Stimulated activated CD8-positive, alpha-beta memory T cell treated with anti-CD3 and anti-CD28 coated beads, Interleukin-15, amount 100 ng/mL, for 1 hour (primary cell): ENCODE measurements at places on chromosomes 12 and 14.

DNA sequence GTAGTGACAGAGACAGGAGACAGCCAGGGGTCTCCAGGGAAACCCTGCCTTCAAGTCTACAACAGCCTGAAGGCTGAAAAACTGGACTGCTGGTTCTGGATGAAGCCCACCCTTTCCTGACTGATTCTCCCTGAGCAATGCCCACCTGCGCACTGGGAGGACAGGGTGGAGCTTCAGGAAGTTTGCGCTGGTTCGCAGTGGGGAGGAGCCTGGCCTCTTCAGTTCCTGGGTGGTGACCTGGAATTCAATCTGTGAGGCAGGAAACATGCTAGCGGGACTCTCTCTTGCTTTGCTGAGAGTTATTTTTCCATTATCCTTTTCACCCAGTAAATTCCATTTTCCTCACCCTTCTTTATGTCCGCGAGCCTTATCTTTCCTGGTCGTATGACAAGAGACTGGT is 600.8 kb downstream of the TRHDE start:
- no peak for DNase-seq

DNA sequence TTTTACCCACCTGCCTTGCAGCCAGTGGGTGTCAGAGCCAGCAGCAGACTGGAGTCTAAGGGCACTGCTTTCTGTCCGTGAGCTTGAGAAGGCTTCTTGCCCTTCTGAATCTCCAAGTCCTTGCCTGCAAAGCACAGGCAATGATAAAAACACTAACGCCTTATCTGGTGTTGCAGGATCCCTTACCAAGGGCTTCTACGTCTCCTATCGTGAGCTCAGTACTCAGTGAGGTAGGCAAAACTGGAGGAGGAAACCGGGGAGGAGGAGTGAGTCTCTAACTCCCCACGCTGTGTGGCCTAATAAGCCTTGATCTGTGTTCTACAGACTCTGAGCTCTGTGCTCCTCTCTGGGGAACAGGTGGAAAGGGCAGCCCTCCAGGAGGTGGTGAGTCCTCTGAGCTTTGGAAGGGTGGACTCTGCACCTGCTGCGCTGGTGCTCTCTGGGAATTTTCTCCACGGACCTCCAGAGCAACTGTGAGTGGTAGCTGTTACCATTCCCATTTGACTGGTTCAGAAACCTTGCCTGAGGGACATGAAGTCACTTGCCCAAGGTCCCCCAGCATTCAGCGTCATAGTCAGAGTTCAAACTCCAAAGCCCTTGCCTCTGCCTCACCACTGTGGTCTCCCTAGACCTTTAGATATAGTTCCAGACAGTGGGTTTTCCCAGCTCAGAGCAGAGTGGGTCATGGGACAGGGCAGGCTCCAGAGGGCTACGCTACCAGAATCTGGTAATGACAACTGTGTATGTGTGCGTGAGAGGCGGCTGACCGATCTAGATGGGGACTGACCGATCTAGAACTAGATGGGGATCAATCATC is 7.0 kb upstream of the MARK3 start:
- DNase-seq = no peak

DNA sequence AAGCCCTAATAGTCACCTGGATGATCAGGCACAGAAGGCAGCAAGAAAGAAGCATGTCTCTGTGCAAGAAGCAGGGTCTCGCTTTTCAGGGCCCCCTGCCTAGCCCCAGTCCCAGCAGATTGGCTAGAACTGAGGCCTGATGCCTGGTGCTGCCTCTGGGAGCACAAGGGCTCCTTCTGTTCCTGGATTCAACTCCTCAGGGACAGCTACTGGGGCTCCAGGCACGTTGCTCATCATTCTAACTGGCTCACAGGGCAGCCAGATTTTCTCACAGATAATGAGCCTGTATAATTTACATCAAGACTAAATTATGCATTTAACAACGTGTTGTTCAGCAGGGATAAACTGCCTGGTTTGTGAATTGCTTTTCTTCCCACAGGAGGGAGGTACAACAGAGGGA is 106.5 kb upstream of the PLXNC1 start:
- DNase-seq = no peak

DNA sequence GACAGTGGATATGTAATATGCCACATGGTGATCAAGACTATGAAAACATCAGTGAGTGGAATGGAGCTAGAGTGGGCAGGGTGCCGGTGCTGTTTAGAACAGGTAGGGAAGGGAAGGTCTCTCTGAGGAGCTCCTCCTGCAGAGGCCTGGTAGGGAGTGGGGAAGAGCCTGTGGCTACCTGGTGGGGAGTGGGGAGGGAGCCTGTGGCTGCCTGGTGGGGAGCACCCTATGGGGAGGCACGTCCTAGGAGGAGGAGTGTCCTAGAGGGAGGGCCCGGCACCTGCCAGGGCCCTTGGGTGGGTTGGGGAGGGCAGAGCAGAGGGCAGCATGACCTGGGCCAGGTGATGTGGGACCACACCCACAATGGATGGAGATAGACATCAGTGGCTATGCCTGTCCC is 122.6 kb downstream of the ADGRD1 start:
- DNase-seq = no peak

DNA sequence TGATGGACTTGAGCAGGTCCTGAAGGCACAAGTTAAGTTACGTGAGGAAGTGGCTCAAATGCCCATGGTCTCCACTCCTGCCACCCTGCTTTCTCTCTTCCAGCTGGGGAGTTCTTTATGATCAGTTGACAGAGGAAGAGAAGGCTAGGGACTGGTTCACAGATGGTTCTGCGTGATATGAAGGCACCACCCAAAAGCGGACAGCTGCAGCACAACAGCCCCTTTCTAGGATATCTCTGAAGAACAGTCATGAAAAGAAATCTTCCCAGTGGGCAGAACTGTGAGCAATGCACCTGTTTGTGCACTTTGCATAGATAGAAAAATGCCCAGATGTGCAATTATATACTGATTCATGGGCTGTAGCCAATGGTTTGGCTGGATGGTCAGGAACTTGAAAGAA is 162.4 kb upstream of the FSCB start:
- DNase-seq = no peak

DNA sequence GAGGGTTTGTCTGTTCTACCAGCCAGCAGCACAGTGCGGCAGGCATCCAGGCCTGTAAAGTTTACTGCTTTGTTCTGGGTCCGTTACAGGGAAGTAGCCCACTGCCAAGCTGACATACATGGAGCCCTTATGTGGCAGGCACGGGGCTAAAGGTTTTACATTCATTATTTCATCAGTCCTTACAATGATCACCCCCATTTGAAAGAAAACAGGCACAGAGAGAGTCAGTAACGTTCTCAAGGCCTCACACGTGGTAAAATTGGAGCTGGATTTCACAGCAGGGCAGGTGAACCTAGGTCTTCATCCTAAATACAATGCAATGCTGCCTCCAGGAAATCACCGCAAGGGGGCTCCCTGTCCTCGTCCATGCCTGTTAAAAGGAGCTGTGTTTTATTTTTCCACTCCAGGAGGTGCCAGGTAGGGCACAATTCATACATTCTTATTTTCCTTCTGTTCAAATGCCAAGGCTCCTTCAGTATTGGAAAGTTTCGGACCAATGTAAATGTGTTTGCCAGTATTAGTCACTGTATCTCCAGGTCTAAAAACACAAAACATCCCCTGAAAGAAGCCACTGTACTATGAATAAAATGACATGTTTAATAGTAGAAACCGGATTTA is 172.2 kb upstream of the GZMB start:
- DNase-seq = no peak

GRCh38 chr14:31945074-31945613 is 132.0 kb upstream of the ARHGAP5 start:
- no peak for DNase-seq

GRCh38 chr14:103872481-103873113 is 25.2 kb upstream of the PPP1R13B start:
- no peak for DNase-seq

- DNase-seq = no peak
Observed at GRCh38 chr14:69317102-69317755, 57.3 kb downstream of the GALNT16 start.
